ENCODE measurements at places on chromosomes 5 and 9.

- DNase-seq, result no peak
These were observed 22.1 kb upstream of the LRRC14B start for GRCh38 chr5:169071-169727.

- no peak for DNase-seq
These were observed 152.9 kb downstream of the SGCD start for GRCh38 chr5:156479849-156480248.

GRCh38 chr9:136270173-136270705 lies 24.6 kb upstream of the QSOX2 start:
- DNase-seq, result no peak

GRCh38 chr5:92418341-92418740 lies 1035.2 kb upstream of the ARRDC3 start:
- no peak for DNase-seq

GRCh38 chr9:19216466-19216865 lies 14.0 kb upstream of the DENND4C start:
- DNase-seq, result no peak

DNA sequence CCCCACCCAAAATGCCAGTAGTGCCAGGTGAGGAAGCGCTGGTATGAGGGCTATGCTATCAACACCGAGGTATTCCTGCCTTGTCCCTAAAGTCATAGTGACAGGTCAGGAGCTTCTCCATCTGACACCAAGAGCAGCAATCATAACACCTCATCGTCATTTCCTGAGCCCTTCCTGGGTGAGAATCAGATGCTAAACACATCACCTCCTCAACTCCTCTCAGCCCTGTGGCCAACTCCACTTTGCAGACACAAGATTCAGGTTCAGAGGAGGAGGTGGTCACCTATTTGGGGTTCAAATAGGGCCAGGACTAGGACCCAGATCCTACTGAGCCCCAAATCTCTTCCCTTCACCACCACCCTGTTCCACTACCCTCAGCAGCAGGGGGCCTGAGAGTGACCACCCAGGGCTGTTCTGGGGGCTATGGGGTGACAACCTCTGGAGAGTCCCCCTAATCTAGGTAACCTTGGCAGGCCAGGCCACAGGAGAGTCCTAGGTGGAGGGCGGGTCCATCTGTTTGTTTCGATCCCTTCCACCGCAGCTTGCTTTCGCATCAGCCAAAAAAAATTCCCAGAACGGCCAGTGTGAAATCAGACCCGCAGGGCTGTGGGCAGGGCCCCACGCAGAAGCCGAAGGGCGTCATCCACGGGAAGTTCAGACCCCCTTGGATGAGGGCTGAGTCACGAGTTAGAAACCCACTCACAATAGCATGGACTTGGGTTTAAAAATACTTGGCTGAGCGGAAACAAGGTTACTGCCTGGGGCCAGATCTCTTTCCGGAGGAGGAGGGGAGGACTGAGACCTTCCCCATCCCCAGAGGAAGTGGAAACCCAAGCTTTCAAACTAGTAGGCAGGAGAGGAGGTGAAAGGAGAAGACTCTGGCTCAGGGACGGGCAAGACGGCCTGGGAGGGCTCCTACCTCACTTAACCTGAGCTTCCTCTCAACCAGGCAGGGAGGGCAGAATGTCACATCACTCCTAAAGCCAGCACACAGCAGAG lies 8.7 kb downstream of the STK10 start:
- DNase-seq, result peak; percentile 32

DNA sequence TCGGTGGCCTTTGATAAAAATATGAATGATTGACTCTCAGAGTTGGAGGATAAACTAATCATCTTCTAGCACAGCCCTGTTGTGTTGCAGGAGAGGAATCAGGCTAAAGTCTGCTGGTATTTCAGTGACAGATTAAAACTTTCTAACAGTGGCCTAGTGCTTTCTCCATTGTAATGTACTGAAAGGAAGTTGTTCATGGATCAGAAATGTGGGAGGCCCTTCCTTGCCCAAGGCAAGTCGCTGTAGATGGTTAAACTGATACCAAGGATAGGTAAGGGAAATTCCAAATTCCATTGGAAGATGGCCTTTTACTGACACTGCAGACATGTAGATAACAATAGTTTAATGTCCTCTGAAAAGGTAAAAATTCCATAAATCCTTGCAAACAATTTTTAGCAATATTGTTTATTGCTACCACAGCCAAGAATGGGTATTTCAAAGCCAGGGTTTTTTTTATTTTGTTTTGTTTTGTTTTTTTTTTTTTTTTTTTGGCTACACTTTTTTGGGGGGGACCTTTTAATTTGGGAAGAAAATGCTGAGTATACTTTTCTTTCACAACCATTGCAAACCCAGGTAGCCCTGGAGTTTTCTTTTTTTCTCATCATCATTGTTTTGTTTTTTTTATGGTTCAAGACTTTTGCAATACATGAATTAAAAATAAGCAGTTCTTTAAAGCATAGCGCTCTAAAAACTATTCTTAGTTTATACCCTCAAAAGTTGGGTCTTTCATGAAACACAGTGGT lies 35.5 kb downstream of the WDR36 start:
- no peak for DNase-seq

DNA sequence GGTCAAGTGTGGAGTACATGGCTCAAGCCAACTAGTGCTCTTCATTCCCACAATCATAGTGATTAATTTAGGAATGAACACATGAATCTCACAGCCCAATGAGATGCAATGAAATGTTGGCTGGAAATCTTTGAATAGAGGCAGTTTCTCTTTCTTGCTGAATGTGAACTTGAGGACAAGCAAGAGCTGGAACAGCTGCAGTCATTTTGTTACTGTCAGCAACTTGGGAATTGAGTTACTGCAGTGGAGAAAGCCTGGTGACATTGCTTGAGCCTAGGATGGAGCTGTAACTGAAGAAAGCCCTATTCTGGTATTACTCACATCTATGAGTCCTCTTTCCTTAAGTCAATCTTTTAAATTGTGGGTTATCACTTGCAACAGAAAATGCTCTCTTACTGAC lies 62.3 kb downstream of the YIPF5 start:
- no peak for DNase-seq

- no peak for DNase-seq
These were observed 26.7 kb downstream of the SRFBP1 start for GRCh38 chr5:121988488-121988887.

GRCh38 chr5:150342583-150342982 lies 14.9 kb upstream of the TCOF1 start:
- no peak for DNase-seq

GRCh38 chr5:127936439-127936972 lies 147.1 kb upstream of the SLC12A2 start:
- DNase-seq, result no peak

DNA sequence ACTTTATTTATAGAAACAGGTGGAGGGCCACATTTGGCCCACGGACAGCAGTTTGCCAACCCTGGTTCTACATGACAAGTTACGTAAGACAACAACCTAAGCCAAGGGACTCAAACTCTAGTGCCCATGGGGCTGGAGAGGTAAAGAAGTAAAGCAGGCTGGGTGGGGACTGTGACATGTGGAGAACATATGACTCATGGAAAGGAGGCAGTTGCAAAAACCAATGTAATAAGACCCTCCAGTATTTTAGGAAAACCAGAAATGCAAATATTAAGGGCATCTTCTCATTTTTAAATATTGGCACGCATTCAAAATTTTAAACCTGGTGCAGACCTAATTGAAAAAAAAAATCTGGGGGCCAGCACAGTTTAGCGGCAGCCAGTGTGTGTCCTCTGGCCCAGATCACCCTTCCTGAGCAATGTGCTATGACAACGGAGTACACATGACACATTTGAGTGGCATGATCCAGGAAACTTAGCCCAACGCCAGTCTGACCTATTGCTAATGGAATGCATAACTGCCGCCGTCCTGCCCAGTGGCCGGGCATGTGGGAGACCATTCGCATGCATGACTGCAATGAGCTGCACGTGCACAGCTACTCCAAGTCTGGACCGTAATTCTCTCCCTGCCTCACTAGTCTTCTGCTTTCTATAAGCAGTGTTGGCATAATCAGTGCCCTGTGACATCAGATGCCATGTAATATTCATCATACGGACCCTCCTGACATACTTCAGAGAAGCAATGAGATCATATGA lies 97.2 kb downstream of the SH3TC2 start:
- no peak for DNase-seq

DNA sequence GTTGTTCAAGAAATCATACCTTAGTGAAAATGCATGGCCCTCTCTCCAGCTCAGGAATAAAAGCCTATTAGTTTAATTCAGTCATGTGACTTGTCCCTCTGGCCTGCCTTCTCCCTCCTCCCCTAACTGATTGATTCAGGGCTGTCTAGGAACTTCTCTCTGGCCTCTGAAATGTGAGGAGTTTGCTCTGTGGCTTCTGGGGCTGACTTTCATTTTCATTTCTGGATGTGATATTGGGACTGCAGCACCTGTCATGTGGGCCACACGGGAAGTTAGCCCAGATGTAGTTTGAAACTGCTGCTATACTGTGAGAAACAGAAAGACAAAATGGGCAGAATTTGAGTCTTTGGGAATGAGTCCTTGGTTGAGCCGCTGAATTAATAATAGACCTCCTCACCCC lies 44.8 kb downstream of the PARP8 start:
- peak; percentile 46 for DNase-seq

DNA sequence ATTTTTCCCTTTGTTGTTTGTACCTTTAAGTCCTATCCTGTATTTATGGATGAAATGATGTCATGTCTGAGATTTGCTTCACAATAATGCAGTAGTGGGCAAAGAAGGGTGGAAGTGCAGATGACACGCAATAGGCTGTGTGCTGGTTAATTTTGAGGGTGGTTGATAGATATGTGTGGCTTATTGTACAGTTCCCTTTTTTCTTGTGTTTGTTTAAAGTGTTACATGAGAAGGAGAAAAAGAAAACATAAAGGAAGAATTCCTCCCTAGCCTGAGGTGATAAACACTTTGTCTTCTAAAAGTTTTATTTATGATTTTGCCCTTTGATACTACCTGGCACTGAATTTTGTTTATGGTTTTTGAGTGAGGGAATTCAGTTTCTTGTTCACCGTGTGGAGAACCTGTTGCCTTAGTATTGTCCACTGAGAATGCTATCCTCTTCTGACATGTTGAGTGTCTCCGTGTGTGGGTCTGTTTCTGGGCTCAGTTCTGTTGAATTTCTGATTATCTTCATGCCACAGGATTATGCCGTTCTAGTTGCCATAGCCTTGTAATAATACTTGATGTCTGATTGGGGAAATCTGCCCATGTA lies 52.3 kb upstream of the FAM120AOS start:
- DNase-seq, result peak; percentile 22

DNA sequence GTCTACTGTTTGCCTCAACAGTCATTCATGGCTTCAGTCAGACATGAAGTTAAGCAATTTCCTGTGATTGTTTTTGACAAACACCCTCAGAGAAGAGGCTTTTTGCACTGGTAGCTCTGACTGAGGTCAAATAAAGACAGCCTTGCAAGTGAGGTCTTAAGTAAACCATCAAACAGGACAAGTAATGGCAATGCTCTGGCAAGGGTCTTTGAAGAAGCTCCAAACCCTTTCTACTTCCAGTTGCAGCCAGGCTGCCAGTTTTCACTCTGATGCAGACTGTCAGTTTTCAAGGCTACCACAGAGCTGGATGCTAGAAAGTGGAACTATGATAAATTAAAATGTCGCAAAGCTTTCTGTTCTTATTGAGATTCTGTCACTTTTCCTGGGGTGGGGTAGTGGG lies 421.5 kb upstream of the PTGER4 start:
- no peak for DNase-seq

DNA sequence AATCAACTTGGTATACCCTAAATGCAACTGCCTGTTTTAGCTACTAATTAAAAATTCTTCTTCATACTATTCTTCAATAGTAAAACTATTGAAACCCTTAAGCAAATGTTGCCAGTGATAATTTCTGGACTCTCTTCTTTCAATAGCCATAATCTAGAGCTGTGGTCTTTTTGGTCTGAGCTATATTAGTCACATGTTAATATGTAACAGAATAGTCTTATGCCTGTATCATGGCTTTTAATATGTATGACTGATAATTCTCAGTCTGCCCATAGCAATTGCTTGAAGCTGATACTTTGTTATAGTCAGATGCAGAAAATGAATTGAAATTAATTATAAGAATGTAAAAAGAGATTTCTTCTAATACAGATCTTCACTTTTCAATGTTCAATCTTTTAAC lies 1871.9 kb upstream of the CDH6 start:
- no peak for DNase-seq

DNA sequence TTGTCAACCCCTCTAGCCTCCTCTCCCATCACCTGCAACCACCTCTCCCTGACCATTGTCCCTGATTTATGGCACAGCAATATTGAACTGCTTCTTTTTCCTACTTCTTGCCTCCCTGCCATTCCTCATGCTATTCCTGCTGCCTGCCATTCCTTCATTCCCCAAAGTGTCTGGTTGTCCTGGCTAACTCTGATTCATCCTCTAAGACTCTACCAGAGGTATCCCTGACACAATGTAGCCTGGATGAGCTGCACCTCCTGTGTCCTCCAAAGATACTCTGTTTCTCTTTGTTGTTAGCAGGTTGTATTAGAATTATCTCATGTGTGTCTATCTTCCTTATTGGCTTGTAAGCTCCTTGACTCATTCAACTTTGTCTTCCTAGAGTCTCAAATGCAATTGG lies 53.5 kb upstream of the PTPN3 start:
- no peak for DNase-seq

DNA sequence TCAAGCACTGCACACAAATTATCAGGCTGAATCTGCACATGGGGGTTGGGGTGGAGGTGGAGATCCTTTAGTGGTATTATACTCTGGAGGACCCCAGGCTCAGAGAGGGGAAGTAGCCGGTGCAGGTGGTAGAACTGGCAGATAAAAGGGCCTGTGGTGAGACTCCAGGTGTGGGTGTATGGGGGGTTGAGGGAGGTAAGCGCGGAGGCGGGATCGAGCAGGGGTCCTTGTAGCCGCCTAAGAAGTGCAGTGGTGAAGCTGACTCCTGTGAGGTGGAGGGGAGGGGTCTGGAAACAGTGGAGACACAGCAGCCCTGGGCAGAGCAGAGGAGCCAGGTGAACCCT lies 841 bp downstream of the ACSL6 start:
- DNase-seq, result no peak

DNA sequence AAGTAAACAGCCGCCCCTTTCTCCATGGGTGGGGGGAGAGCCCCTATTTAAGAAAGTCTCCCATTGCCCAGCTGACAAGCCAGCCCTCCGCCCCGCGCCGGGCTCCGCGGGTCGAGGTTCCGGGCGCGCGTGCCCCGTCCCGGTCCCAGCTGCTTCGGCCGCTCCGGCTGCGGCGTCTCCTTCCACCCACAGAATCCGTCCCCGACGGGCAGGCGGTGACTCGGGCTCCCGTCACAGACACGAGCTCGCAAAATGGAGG lies 223 bp downstream of the NR3C1 start:
- no peak for DNase-seq

GRCh38 chr9:128390150-128390812 lies 19.1 kb downstream of the URM1 start:
- DNase-seq, result no peak

GRCh38 chr9:121289772-121290370 lies 21.9 kb downstream of the GSN start:
- no peak for DNase-seq
